T-helper 22 cell (primary cell): ENCODE measurements at places on chromosomes 3 and 15.

DNA sequence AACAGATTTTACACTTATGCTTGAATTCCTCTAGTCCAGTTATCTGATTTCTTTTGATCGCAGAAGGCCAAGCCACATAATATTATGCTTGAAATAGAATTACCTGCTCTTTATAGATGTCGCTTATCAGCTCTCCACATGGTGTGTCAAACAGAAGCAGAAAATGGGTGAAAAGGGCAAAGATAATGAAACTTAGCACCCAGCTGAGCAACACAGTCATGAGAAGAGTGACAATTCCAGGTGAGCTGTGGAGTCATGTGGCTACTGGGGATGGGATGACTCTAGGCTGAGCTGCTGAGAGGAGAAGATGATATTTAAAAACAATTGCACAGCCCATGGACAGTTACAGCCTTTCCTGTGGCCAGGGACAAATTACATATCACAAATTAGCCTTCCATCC lies 398.7 kb upstream of the PDZRN3 start:
- DNase-seq: no peak

GRCh38 chr3:98733053-98733811 lies 29.9 kb upstream of the ST3GAL6 start:
- no peak for DNase-seq

DNA sequence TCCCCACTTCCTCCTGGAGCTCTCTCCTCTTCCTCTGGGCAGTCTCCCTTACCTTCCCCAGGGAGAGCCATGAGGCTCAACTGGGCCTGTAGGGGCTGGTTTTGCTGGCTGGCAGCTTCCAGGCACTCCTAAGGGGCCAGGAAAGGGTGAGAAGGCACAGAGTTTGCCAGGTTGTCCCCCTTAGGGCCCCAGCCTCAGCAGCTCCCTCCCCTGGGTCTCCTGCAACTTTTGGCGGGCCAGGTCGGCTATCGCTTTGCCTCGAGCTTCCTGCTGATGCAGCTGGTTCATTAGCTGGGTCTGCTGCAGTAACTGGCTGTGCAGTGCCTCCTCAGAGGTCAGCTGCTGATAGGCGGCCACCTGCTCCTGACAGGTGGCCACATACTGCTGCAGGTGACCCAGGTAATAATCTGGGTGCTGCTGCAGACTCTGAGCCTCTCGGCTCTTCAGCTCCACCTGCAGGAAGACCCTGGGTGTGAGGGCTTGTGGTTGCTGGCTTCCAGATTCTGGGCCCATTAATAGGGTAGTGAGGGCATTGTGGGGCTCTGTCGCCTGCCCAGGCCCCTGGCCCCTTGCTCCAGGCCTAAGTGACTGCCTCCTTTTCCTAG lies 29.7 kb upstream of the OR4F6 start:
- DNase-seq: no peak

- no peak for DNase-seq
Measured at GRCh38 chr3:113783463-113783862, 36.6 kb downstream of the ATP6V1A start.

GRCh38 chr3:51311055-51311454 lies 74.0 kb upstream of the MANF start:
- no peak for DNase-seq

- no peak for DNase-seq
Measured at GRCh38 chr15:22933641-22934061, 46.5 kb downstream of the CYFIP1 start.

GRCh38 chr3:31369637-31370379 lies 162.9 kb upstream of the STT3B start:
- DNase-seq: no peak

- no peak for DNase-seq
Measured at GRCh38 chr3:4235690-4236089, 67.5 kb upstream of the SETMAR start.
